CD4-positive, alpha-beta T cell treated with Interleukin-17A for 4 hours (primary cell): ENCODE measurements at places on chromosomes 5 and 9.

- DNase-seq: no peak
Observed at GRCh38 chr9:87674565-87675299, 51.2 kb upstream of the CTSL start.

DNA sequence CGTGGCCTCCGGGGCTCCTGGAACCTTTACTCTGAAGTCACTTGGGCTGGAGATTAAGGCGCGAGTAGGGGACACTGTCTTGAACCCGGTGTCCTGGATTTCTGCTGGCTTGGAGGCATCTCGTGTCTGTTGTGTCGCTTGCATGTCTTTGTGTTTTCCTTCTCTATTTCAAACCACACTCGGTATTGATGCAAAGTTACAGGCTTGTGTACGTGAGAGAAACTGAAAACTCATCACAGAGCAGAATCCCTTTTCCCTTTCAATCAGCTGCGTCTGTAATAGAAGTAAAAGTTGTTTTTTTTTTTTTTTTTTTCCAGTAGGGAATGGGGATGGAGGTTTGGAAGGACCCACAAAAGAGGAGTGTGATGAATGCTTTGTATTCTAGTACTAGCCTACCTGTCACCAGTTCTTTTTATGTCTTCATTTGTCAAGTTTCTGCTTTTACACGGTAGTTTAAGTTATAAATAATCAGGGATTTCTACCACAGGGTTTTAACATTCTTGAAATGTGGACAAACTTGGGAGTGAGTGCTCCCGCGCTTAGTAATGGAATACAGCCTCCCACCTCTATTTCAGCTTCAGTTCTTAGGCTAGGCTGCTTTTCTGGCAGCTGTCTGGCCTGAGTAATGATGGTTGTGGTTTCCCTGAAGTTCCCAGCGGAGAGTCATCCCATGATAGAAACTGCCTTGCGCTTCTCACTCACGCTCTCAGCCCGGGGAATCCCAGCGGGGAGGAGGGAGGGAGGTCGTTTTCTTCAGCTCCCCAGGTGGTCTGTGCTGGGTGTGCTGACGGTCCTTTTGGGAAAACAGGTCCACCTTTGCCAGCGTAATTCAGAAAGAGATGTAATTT is 763 bp downstream of the TJP2 start:
- DNase-seq: peak; percentile 24

- DNase-seq: no peak
Observed at GRCh38 chr9:61666849-61667371, 477.1 kb downstream of the SPATA31A7 start.

- DNase-seq: no peak
Observed at GRCh38 chr5:176901260-176902101, 2.3 kb upstream of the HK3 start.

DNA sequence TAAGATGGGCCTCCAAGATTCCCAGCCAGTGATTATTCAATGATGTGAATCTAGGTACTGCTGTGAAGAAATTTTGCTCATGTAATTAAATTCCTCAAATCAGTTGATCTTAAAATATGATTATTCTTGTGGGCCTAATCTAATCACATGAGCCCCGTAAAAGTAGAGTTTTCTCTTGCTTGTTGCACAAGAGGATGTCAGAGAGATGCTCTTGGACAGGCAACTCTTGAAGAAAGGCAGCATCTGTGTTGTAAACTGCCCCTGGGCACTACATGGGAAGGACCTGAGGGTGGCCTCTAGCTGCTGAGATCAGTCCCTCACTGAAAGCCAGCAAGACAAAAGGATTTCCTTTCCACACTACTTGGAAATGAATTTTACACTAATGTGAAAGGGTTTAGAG is 132.9 kb downstream of the TRPM3 start:
- DNase-seq: no peak

DNA sequence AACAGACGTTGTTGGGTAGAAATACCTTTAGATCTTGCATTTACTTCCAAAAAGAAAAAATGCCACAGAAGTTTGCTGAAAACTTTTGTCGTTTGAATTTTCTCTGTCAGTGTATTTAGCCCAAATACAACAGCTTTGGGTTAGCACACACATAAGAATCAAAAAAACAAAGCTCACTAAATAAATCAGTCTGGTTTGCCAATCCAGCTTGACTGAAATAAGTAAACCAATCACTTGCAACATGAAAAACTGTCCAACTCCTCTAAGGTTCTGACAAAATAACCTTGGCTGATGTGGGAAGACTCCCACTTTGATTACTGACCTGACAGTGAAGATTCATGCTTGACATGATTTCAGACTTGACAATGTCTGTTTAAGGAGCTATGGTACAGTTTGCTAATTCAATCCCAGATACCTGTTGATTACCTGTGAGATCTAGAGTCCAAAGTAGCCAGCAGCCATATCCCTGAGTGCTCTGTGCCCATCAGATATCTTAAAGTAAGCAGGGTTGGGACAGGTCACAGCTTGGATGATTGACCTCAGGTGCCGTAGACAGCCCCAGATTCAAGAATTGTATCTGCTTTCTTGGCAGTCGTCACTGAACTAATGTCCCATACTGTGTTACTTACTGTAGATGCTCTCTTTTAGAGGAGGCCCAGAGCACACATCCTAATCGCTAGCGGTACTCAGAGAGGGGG is 727 bp downstream of the IGIP start:
- no peak for DNase-seq
